ENCODE measurements at places on chromosomes 1 and 21. TPM values are rescaled to one million over a fixed set of nuclear protein-coding genes. Genes with fewer than 3 reads are reported as not detected.

GRCh38 chr1:60279798-60280197, 206.2 kb upstream of the C1orf87 start:
- peaks cover 28% of the 10 kb centered on the region for H3K4me1 ChIP-seq
- H3K4me3 ChIP-seq, result no peak overlapping the region
- H3K27me3 ChIP-seq, result peaks cover 3% of the 10 kb centered on the region
- peak; percentile 31 for DNase-seq
- H3K36me3 ChIP-seq, result no peaks in the 10 kb centered on the region

- H3K36me3 ChIP-seq, result 0 out of 2 replicates have a peak, but pooled peaks cover 4% of the 10 kb centered on the region
- peak overlapping the region; percentile 68 for H3K4me3 ChIP-seq
- H3K4me1 ChIP-seq, result peaks cover 63% of the 10 kb centered on the region
These were observed 10.7 kb downstream of the MACF1 start for GRCh38 chr1:39214998-39215873.

DNA sequence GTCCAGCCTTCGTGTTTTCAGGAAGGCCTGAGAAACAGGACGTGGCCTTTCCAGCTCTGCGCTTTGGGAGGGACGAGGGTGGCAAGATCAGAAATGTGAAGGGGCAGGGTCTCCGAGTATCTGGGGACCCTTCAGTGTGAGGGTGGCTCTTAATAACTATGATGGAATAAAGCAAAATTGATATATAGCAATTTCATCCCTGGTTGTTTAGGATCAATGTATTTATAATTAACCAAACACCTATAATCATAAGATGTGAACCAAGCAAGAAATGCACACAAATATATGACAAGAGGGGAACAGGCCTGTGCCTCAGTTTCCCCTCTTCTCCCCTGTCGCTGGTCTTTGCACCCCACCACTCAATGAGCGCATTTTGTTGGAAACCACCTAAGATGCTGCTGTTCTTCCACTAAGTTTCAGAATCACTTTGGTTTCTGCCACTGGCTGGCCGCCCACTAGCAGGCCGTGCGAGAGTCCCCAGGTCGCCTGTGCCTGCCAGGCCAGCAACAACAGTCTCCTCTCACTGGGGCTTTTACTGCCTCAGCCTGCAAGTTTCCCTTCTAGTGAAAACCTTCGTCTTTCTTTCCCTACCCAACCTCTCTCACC, 36.6 kb downstream of the UBASH3A start:
- peaks cover 14% of the 10 kb centered on the region for H3K36me3 ChIP-seq
- H3K27ac ChIP-seq, result no peak overlapping the region
- DNase-seq, result no peak
- H3K4me1 ChIP-seq, result no peaks in the 10 kb centered on the region
- no peak overlapping the region for H3K4me3 ChIP-seq
- H3K27me3 ChIP-seq, result no peaks in the 10 kb centered on the region

Gene CTTNBP2NL
- 76.8 TPM for total RNA-seq

Gene RPS6KA1
- total RNA-seq, result 2.6 TPM

Gene CASQ1
- 0.22 TPM for total RNA-seq

DNA sequence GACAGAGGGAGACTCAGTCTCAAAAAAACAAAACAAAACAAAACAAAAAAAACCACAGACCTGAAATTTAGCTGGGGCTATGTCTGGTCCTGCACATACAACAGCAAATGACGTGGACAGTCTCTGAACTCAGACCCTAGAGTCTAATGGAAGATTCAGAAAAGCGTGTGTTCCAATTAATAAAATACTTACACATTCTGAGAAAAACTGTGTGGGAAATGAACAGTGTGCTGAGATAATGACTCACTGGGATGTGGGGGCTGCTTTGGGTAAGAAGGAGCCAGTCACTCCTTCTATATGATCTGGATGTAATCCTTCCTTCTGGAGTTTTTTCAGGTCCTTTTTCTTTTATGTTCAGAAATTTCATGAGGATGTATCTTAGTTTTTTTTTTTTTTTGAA, 29.4 kb downstream of the CLDN14 start:
- DNase-seq, result peak; percentile 17
- no peak overlapping the region for H3K27ac ChIP-seq
- H3K27me3 ChIP-seq, result no peaks in the 10 kb centered on the region
- H3K4me1 ChIP-seq, result peaks cover 15% of the 10 kb centered on the region
- H3K36me3 ChIP-seq, result no peaks in the 10 kb centered on the region

Gene KIF14
- total RNA-seq, result 5.3 TPM

Gene FCRL2
- total RNA-seq, result not detected

DNA sequence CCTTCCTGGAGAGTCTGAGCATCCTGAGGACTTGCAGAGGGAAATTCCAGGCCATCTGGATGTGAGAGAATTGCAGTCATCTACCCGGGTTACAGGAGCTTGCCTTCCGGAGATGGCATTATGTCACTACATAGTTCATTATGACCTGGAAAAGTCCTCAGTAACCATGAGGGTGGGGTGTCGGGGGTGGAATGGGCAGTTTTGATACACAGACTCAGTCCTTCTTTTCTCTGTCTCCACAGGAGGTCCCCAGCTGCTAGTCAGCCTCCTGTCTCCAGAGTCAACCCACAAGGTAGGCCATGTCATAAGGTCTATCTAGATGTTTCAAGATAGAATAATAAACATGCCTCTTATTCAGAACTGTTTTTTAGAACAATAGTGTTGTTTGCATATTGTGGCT, 268.2 kb upstream of the SGIP1 start:
- no peak for DNase-seq
- peak overlapping the region; percentile 85 for H3K27ac ChIP-seq
- H3K36me3 ChIP-seq, result peaks cover 7% of the 10 kb centered on the region
- H3K27me3 ChIP-seq, result no peaks in the 10 kb centered on the region
- peaks cover 97% of the 10 kb centered on the region for H3K4me1 ChIP-seq
- H3K4me3 ChIP-seq, result peak overlapping the region; percentile 5

DNA sequence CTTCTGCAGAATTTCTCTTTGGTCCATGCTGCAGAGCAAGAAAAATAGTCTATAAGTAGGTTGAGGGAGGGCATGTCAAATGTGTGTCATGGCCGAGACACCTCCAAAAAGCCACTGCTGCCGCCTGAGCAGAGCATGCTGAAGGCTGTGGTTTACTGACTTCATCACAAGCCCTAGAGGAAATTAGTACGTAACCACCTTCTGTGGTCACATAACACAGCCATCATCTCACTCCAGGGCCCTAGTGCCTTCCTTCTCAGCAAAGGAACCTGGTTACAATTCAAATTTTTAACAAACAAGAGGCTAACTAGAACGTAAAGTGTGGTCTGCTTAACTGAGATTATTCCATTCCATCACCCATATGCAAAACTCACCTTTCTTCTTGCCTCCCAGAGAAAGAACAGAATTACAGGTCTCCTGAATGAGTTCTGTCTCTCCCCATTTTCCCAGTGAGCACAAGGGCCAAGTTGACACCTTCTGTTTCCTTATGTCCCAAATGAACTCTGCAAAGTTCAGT, at the start of gene PTPN22:
Gene PTPN22, minus strand, starts transcription at position 116 of the 517 bp plus-strand sequence.
- H3K27ac ChIP-seq, result peak within 1 kb of the TSS; percentile 72
- DNase-seq, result peak; percentile 82
- H3K27me3 ChIP-seq, result 0 out of 2 replicates have a peak, but pooled peaks cover 4% of the 10 kb centered on the region
- H3K36me3 ChIP-seq, result no peaks in the 10 kb centered on the region
- peaks cover 64% of the 10 kb centered on the region for H3K4me1 ChIP-seq

GRCh38 chr1:187641015-187641414, 812.3 kb downstream of the PLA2G4A start:
- no peak overlapping the region for H3K4me3 ChIP-seq
- H3K36me3 ChIP-seq, result no peaks in the 10 kb centered on the region
- H3K4me1 ChIP-seq, result no peaks in the 10 kb centered on the region
- no peak overlapping the region for H3K27ac ChIP-seq

GRCh38 chr1:215681041-215681440, 113.9 kb downstream of the KCTD3 start:
- DNase-seq, result no peak
- H3K36me3 ChIP-seq, result no peaks in the 10 kb centered on the region
- peaks cover 18% of the 10 kb centered on the region for H3K4me1 ChIP-seq
- H3K27me3 ChIP-seq, result no peaks in the 10 kb centered on the region
- H3K4me3 ChIP-seq, result no peak overlapping the region
- H3K27ac ChIP-seq, result no peak overlapping the region

Gene ZMYM1
- total RNA-seq, result 21.4 TPM

DNA sequence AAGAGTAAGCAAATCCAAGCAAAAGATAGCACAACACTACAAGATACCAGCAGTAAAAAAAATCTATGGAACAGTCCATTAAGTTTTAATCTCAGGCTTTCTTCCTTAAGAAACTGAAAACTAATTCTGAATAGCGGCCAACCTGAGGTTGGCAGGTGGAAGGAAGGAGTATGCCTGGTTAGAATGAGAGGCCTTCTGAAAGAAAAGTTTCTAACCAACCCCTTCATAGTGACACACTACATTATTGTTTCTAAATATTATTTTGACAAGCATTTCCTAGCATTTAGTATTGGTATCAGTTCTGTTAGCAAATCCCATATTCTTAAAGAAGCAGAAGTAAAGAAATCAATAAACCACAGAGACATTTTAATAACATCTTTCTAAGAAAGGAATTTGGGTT, 205.7 kb upstream of the PTBP2 start:
- no peak overlapping the region for H3K27ac ChIP-seq
- no peak for DNase-seq
- no peak overlapping the region for H3K4me3 ChIP-seq
- H3K36me3 ChIP-seq, result no peaks in the 10 kb centered on the region
- peaks cover 2% of the 10 kb centered on the region for H3K27me3 ChIP-seq
- H3K4me1 ChIP-seq, result no peaks in the 10 kb centered on the region

GRCh38 chr1:2258122-2258681, 30.1 kb downstream of the SKI start:
- H3K4me1 ChIP-seq, result peaks cover 15% of the 10 kb centered on the region
- no peak for DNase-seq
- H3K27me3 ChIP-seq, result peaks cover 5% of the 10 kb centered on the region
- H3K4me3 ChIP-seq, result no peak overlapping the region
- no peak overlapping the region for H3K27ac ChIP-seq

Gene VTCN1
- total RNA-seq, result not detected

- H3K27me3 ChIP-seq, result peaks cover 2% of the 10 kb centered on the region
- H3K27ac ChIP-seq, result no peak overlapping the region
- peaks cover 42% of the 10 kb centered on the region for H3K4me1 ChIP-seq
- peaks cover 35% of the 10 kb centered on the region for H3K36me3 ChIP-seq
- H3K4me3 ChIP-seq, result no peak overlapping the region
These were observed 87.0 kb downstream of the NRIP1 start for GRCh38 chr21:14977814-14978213.

DNA sequence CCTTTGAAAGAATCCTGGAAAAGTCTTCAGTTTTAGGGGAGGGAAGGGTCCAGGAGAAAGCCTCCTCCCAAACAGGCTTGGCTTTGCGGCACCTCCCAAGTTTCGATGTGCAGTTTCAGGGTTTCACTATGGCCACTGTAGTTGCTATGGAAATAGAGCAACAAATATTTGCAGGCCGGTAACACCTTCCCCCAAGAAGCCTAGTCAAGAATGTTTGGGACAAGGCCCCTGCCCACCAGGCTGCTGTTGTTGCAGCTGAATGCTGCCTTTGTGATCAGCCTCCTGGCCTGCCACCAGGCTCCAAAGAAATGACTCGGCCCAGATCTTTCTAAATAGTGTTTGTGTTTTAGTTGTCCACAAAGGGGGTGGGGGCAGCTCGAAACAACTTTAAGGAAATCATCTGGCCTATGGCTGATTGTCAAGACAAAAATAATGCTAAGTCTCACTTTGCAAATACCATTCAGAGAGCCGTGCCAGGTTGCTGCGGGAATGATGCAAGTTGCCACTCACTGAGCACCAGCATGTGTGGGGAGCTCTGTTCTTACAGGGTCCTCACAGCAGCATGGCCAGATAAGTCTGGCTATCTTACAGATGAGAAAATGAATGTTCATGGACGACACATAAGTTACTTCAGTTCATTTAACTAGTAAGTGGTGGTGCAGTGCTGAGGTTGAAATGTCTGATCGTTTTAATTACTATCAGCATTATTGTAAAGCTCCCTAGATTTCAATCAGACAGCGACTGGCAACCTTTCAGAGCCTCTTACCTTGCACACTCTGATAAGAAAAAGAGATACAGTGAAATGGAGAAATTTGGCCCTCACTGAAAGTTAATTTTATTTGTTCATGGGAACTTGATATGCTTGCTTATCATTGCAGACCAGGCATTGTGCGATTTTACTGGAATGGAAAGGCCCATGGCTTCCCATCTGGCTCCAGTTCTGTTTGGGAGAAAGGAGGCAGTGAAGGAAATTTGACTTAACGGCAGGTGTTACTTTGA, 91.2 kb upstream of the JUN start:
- H3K4me3 ChIP-seq, result no peak overlapping the region
- H3K36me3 ChIP-seq, result no peaks in the 10 kb centered on the region
- peak overlapping the region; percentile 14 for H3K27ac ChIP-seq
- peak; percentile 4 for DNase-seq
- no peaks in the 10 kb centered on the region for H3K27me3 ChIP-seq

- H3K4me3 ChIP-seq, result peak overlapping the region; percentile 93
- H3K27me3 ChIP-seq, result peaks cover 2% of the 10 kb centered on the region
- H3K36me3 ChIP-seq, result peaks cover 4% of the 10 kb centered on the region
- H3K27ac ChIP-seq, result peak overlapping the region; percentile 77
These were observed 395 bp downstream of the SLC9A1 start for GRCh38 chr1:27154469-27154990.
